ENCODE measurements at places on chromosomes 12 and 14.

- no peak for DNase-seq
These were observed 291.3 kb downstream of the NPAS3 start for GRCh38 chr14:33230021-33230420.

DNA sequence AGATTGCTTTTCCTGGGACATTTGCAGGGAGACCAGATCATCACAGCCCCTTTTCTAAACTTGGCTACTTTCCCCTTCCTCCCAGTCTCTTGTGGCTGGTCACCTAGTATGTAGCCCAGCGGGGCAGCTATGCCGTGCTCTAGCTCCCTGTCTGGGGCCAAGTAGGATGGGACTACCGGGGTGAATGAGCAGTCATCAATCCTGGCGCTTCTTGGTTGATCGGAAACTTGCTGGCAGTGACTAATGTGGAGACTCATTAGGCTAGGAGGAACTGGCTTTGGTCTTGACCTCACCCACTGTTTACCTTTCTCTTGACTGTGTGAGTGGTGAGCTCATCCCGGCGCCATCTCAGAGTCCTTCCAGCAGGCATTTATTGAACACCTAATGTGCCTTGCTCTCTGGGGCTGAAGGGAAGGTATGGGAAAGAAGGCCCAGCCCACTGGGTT, 15.9 kb downstream of the PLEKHG3 start:
- peak; percentile 40 for DNase-seq

DNA sequence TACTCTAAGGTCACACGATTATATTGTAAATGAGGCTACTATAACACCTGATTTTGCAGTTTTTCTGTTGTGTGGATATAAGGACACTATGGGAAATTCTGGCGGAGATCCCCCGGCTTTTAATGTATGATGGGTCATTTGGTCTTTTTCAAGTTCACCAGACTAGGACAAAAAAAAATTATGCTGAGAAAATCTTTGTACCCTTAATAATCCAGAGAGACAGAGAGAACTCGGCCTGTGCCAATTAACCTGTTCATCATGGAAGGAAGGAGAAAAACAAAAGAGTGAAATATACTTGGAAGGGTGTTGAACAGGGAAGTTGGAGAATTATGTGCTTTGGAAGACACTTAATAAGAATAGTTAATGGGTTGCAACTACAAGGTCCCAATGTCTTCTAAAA, 62.2 kb upstream of the KICS2 start:
- DNase-seq: no peak

DNA sequence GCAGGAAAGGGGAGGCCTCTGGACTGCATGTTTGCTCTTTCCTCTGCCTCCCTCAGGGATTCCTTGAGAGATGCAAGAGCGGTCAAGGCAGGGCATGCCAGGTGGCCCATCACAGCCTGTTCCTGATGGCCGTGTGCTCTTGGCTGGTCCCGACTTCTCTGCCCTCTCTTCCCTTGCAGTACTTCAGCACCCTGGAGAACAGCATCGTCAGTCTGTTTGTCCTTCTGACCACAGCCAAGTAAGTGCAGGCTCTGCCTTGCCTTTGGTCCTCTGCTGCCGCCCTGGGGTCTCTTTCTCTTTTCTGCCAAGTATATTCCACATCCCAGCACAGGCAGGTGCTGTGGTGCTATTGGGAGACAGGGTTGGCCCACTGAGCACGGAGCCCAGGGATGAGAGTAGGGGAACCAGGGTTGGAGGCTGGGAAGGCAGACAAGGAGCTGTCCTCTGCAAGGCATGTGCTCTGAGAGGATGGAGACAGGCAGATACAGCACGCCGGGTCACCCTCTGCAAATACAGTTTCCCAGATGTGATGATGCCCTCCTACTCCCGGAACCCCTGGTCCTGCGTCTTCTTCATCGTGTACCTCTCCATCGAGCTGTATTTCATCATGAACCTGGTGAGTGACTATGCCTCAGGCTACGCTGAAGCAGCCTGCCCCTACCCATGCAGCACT, 51.9 kb downstream of the TPCN1 start:
- no peak for DNase-seq

GRCh38 chr12:57008178-57008577, 1.8 kb upstream of the ZBTB39 start:
- DNase-seq: peak; percentile 76

DNA sequence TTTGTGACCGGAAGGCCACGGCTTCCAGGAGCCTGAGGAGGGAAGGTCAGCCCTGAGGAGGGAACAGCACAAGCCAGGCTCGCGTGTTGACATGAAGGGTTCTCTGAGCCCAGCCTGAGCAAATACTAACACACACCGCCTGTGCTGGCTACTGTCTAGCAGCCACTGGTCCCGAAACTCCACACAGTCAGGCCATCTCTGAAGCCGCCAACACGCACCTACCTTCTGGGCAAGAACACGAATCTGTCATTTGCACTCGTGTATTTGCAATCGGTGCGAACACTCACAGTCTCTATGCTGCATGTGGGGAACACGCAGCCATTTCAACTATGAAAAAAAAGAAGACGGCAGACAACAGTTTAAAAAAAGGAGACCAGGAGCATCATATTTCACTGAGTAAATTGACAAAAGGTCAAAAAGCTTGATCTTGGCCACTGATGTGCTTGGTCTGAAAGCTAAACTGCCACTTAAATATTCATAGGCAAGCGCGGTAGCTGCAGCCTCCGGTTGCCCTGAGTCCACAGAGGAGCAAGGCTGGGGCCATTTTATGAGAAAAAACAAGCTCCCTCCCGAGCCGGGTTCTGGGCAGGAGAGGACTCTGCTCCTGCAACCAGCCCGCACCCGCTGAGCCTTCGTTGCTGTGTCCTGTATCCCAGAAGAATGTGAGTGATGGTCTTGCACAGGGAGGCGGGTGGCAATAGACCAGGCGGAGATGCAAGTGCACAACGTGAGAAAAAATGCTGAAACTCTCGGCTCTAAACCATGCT, 57.8 kb downstream of the RIMBP2 start:
- DNase-seq: no peak

DNA sequence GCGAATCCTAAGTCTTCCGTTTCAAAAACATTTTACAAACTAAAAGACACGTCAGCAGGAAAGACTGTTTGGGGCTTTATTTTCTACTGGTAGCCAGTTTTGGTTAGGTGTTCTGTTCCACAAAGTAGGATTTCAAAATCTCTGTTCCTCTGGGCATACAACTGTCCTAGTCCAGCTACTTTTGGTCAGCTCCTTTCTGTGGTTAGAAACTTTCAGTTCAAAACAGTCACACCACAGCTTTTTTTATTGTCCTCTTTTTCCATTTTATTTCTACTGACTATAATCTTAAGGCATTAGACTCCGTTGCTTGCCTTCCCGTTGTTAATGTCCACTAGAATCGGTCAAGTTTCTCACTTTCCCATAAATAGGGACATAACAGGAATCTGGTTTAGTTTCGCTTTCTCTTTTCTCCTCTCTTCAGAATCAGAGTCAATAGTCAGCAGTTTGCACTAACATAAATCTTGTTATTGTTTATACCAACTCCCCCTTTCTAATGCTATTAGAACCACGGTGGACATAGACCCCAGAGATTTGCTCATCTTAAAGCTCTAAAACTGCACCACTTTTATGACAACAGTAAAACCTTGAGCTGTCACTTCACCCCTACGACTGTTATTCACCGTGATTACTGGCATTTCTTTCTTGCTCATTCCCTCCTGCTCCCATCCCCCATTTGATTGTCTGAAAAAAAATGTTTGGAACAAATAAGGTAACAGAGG, 41.5 kb upstream of the NPAS3 start:
- DNase-seq: peak; percentile 16

DNA sequence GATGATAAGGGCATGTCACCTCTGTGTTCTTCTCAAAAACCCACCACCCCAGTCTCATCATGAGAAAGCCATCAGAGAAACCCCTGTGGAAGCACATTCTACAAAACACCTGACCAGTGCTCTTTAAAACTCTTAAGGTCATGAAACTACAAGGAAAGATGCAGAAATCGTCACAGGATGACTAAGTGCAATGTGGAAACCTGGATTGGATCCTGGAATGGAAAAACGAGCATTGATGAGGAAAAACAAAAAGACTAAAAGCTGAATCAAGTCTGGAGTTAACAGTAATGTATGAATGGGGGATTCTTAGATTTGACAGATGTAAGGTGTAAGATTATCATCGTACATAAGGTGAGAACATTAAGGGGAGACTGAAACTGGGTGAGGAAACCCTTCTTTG, 211.0 kb downstream of the TBX5 start:
- DNase-seq: no peak

GRCh38 chr12:77630790-77631445, 199.8 kb upstream of the NAV3 start:
- no peak for DNase-seq

- DNase-seq: no peak
These were observed 24.2 kb upstream of the ADAMTS20 start for GRCh38 chr12:43576162-43576561.

DNA sequence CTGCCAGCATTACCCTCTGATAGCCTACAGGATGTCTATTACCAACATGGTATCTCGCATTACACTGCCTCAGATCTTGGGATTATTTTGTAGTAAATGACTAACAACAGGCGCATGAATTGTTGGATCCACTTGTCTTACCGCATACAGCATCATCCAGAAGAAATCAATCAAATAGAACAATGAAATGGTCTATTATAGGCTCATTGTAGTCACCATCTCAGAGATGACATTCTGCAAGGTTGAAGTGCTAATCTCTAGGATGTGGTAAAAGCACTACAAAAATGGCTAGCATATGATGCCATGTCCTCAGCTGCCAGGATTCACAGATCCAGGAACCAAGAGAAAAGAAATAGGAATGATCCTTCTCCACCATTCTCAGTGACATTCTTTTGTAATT, 52.0 kb downstream of the WASHC3 start:
- DNase-seq: no peak

GRCh38 chr14:61654026-61654425, 41.3 kb upstream of the HIF1A start:
- DNase-seq: peak; percentile 29

DNA sequence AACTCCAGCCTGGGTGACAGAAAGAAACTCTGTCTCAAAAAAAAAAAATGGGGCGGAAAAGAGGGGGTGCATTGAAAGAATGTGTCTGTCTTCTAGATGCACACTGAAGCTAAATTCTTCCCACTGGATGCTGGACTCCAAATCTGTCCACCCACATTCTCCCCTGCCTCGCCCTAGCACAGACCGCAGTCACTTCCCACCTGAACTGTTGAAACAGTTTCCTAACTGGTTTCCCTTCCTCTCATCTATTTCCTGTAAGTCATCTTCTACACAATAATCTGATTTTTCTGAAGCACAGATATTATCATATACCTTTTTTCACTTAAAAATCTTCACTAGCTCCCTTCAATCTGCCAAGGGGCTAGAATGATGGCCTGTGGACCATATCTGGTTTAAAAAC, 1.5 kb upstream of the HCAR1 start:
- DNase-seq: peak; percentile 59

DNA sequence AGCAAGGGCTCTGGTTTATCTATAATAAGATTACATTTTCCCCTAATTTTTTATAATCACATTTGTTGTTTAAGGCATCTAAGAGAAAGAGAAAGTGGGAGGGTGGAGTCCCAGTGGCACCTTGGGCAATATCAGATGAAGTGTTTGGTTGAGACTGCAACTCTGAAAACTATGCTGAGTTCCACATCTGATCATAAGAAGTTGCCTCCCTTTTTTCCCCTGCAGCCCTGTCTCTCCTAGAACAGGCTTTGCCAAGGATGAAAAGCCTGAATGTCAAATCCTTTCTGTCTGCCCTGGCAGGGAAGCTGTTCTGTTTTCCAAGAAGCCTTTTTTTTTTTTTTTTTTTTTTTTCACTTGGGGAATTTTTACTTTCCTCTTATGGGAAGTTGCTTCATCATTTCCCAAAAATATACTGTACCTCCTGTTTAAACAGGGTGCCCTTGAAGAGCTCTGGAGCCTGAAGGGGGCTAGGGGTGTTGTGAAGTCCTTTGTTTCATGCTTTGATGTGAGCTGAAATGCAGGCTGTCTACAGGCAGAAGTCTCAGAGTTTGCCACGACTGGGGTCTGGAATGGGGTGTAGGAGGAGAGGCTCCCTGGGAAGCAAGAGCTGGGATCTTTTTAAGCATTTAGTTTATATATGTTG, 71.3 kb downstream of the SUSD6 start:
- DNase-seq: peak; percentile 55

DNA sequence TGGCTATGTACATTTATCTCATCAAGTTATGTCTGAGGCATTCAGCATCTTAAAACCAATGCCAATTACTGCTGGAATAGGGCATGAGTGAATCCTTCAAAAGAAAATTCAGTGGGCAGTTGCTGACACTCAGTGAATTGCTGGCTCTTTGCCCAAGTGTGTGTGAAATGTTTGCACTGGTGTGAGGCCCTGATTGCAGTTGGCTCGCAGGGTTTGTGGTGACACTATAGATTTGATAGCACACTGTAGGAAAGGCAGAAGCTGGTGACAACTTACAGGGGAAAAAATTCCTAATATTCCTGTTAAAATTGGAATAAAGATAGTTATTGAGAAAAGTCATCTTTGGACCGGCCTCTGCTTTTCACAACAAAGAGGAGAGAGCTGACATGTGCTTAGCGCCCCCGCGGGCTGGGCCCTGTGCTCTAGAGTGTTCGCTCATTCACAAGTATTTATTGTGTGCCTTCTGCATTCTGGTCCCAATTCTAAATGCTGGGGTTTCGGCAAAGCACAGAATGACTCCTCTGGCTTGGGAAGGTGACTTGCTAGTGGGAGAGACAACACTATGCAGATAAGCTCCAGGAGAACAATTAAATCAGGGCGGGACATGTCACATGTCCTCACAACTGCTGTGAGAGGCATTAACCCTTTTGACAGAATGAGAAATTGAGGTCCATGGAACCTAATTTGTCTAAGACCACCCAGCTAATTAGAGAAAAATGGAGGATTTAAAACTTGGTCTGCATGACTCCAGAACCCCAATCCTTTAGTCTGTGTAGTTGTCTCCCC, 418.7 kb downstream of the NPAS3 start:
- no peak for DNase-seq

All from inflammatory macrophage treated with lipopolysaccharide for 1 hour (primary cell).